GDM1 (cell line): ENCODE measurements at places on chromosomes 3 and 15.

- DNase-seq: no peak
Observed at GRCh38 chr3:188233320-188233719, 79.4 kb downstream of the LPP start.

DNA sequence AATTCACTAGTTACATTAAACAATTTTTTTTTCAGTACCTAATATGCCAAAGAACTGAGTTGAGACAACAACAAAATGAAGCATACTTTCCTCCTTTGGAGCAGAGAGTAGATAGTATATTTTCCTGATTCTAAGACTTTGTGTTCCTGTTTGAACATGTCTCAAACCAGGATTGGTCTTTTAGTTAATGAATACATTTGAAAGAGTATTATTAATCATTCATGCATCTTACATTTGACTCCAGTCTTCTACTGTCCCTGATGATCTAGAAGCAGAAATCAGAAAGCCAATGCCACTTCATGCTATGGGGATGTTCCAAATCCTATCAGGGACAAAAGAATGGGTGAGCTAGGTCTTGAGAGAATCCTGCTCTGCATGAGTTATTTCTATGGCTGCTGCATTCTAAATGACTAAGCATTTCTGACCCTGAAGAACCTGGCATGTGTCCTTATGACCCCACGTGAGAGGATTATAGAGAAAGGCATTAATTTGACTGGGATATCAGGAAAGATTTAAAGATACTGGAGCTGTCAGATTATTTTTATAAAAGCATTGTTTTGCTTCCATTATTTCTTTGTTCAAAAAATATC lies 32.9 kb upstream of the MBNL1 start:
- DNase-seq: no peak

- DNase-seq: no peak
Observed at GRCh38 chr3:168470380-168470779, 374.7 kb upstream of the GOLIM4 start.

- DNase-seq: no peak
Observed at GRCh38 chr3:15724446-15724845, 73.3 kb downstream of the ANKRD28 start.

- peak; percentile 71 for DNase-seq
Observed at GRCh38 chr15:70142322-70143191, 44.8 kb upstream of the TLE3 start.

DNA sequence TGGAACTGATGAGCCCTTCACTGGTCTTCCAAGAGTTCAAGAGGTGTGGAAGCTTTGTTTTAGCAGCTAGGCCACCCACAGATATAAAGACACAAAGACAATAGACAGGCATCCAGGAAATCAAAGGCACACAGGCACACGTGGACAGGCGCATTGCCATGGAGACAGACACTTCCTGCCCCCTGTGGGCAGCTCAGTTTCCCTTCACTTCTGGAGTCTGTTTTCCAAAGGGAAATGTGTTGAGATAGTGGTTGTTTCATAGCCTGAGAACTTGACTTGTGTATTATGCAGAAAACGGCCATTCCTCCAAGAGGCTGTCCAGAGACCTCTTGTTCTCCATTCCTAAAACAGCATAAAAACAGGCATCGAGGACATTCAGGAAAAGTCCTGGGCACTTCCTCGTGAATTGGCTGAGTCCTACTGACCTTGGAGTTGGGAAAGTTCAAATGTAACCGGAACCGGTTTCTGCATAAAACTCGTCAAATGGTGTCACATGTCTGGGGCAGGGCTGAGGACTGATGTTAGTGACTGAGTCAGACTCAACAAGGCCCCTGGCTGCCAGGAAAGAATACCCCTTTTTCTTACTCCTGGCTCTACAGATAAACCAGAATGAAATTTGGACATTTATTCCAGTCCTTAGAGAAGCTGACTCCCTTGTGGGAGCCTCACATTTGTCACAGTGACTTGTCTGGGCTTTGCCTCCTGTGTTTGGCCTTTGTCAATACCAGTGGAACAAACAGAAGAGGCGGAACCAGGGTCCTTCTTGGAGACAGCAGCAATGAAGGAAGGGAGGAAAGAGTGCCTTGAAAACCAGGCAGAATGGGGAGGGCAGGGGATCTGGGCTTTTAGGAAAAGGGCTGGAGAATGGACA lies 1.3 kb downstream of the ALPK3 start:
- DNase-seq: no peak

DNA sequence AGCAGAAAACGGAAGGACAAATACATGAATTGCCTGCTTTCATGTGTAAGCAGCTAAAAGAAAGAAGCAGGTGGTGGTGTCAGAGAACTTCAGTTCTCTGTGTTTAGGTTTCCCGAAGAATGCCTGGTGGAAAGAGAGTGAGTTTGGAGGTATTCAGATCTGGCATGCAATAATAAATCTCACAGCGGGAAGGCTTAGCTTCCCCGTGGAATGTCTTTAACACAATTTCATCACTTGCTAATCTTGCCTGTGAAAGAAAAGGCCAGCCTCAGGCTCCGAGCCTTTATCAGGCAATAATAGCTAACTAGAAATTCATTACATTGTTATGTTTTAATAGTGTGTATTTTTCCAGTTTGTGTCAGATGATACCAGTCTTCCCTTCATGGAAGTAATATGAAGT lies 220.3 kb downstream of the PDZRN3 start:
- DNase-seq: no peak

DNA sequence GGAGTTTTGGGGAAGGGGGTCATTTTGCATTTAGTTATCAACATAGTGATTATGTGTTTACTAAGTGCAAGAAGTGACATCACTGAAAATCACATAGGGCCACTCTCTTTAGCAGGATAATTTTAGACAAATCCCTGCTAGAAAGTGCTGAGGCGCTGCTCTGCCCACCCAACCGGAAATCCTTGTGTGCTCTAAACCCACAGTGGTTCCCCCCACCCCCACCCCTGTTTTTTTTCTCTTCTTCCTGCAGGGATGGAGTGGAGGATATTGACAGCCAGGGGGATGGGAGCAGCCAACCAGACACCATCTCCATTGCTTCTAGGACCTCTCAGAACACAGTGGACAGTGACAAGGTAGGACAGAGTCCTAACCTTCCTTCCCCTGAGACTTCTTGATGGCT lies 234.2 kb upstream of the UMPS start:
- DNase-seq: no peak

- DNase-seq: no peak
Observed at GRCh38 chr15:31298707-31299172, 27.9 kb upstream of the KLF13 start.

DNA sequence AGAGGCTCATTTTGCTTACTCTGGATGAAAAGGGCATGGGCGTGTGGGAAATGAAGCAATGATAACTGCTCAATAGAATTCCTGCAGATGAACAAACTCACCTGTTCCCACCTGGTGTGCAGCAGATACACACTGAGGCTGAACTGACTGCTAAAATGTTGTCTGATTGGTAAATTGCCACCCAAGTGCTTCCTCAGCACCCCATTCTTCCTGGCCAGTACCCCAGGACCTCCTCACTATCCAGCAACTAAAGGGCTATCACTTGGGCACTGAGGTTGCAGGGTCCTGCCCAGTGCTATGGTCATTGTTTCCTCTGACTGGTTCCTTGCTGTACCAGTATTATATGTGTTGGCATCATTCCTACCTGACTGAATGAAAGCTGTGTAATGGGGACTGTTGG lies 38.0 kb upstream of the DGKG start:
- DNase-seq: no peak

DNA sequence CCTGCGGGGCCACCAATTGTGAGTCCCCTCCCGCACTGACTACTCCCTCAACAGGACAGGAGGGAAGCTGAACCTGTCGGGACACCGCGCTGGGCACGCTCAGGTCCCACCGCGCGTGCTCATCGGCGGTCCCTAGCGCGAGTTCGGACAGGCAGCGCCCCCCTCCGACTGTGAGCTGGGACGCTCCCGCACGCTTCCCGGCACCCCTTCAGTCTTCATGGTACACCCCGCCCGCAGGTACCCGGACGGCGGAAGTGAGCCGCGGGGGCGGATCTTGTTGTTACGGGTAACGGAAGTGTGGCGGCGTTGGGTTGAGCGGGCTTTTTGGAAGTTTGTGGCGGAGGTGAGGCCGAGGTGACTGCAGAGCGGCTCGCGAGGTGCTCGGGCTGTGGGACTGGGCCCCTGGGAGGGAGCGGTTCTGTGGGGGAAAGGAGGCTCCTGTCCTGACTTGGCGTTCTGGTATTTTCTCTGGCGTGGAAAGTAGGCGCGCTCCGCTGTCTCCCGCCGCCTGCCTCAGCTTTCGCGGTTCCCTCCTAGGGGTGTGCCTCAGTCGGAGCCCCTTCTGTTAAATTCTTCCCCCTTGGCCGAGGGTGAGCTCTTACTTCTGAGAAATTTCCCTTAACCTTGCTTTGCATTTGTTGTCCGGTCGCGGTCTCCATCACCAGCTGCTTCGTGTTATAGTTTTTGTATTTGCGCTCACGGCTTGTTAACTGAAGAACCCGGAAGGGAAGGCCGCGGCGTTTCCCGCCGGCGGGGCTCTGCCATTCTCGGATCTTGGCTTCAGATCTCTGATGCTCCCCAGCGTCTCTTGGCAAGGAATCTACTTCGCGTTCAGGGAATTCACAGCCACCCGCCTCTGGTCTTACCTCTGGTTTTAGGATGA lies at the start of gene FANCI:
FANCI (plus strand) TSS at position 289 of the 883 bp plus-strand sequence. CDS start 3,669 bp downstream, outside the sequence.
- DNase-seq: peak; percentile 91

DNA sequence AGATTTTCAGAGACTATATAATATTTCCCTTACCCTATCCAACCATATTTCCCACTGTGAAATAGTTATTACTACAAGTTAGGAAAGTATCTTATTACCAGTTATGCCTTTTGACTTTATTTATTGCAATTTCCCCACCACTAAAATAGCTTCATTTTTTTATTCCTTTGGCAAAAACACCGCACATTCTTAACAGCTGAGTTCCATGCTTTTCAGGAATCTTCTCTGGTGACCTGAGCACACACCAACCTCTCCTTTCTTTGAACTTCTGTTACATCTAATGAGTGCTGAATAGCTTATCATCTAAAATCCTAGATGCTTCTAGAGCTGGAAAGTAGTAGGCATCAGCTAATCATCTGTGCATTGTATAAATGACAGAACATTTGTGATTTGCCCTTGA lies 99.1 kb downstream of the UBE2E2 start:
- no peak for DNase-seq

DNA sequence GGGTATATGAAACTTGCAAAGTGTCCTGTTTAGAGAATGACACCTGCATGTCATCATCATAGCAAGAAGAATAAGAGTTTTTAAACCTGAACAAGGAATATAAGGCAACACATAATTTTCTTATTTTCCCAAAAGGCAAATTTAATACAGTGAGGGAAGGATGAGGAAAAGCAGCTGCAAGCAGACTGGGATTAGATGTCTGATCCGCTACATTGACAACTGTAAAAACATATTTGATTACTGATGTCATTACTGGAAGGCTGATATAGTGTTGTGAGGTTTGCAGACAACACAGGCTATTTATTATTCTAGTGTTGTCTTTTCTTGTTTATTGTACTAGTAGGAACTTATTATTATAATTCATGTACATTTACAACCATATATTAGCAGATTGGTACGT lies 528.7 kb downstream of the ZIC1 start:
- no peak for DNase-seq
